ENCODE measurements at places on chromosomes 3 and 15. TPM values are rescaled to one million over a fixed set of nuclear protein-coding genes. Genes with fewer than 3 reads are reported as not detected.

NTRK3 gene
- total RNA-seq, result not detected

SEMA6D gene
- total RNA-seq, result 11.0 TPM

ARGFX gene
- total RNA-seq, result not detected

CACNA1D gene
- 0.85 TPM for total RNA-seq

DNA sequence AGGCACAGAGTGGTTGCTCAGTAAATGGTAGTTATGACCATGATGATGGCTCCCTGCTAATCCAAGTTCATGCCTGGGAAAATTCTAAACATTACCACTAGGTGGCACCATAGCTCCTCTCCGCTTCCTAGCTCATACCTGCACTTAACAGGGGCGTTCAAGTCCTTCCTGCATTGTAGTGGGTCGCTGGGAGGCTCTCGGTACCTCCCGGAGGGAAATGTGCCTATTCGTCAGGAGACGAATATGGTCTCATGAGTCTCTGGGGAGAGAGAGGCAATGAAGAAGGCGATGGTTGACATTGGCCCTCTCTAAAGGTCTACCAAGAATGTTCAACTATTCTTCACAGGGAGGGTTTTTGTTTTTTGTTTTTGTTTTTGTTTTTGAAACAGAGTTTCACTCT lies 10.9 kb downstream of the MESP1 start:
- peak; percentile 79 for DNase-seq
- no peaks in the 10 kb centered on the region for H3K4me1 ChIP-seq
- H3K36me3 ChIP-seq, result no peaks in the 10 kb centered on the region

DNA sequence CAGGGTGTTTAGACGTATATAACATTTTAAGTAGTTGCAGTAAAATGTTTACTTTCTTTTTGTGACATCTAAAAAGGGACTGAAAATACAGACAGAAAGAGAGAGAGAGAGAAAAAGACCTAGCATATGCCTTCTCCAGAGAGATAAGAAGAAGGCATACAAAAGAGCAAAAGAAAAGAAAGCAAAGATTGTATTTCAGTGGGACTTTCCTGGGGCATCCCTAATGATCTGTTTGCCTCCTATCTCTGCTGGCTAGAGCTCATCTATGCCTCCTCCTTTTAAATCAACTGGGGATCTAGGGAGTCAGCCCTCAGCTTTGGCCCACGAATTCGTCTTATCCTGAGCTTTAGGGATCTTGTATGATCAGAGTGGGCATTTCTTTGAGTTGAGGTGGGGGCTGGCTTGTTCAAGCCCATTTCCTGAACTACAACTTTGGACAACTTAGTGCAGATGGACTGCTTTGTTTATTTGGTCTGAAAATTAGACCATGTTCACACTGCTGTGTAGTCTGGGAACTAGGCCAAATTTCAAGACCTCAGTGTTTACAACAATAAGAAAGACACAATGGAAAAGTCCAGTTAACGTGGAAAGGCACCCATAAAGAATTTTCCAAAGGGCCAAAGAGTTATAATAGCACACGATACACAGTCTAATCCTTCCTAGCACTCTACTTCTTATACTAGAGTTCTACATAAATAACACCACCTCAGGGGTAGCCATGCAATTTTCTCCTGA lies 61.0 kb downstream of the ATP8B4 start:
- H3K27ac ChIP-seq, result no peak overlapping the region
- H3K4me1 ChIP-seq, result no peaks in the 10 kb centered on the region
- DNase-seq, result no peak
- H3K4me3 ChIP-seq, result no peak overlapping the region
- no peaks in the 10 kb centered on the region for H3K27me3 ChIP-seq
- no peaks in the 10 kb centered on the region for H3K36me3 ChIP-seq

DNA sequence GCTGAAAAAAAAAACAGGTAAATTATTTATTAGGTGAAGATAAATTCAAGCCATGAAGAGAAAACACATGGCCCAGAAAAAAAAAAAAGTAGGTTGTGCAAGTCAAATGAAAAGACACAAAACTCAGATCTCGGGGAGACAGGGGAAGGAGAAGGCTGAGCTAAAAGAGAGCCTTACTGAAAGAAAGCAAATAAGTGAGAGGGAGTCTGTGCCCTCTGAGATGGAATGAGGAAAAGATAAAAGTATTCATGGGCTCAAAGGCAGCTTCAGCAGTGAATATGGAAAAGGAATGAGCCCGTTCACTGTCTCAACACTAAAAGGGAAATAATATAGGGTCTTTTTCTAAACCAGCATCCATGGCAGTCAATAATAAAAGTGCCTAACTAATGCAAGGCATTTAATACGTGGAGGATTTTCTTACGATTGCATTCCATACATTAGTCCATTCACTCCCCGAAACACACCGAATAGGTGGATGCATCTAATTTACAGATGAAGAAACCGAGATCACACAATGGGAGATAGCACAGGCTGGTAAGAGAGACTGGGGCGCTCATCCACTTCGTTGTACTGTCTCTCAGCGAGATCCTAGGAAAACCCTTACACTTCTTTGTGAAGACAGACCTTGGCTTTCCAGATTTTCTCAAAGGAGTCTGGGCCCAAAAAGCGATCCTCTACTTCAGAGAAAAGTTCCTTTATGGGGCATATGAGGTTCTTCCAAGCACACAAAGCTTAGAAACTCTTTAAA lies 1.1 kb downstream of the TFDP2 start:
- H3K4me1 ChIP-seq, result no peaks in the 10 kb centered on the region
- H3K4me3 ChIP-seq, result peak overlapping the region; percentile 77
- peak overlapping the region; percentile 31 for H3K27ac ChIP-seq
- no peaks in the 10 kb centered on the region for H3K36me3 ChIP-seq
- H3K27me3 ChIP-seq, result no peaks in the 10 kb centered on the region

DNA sequence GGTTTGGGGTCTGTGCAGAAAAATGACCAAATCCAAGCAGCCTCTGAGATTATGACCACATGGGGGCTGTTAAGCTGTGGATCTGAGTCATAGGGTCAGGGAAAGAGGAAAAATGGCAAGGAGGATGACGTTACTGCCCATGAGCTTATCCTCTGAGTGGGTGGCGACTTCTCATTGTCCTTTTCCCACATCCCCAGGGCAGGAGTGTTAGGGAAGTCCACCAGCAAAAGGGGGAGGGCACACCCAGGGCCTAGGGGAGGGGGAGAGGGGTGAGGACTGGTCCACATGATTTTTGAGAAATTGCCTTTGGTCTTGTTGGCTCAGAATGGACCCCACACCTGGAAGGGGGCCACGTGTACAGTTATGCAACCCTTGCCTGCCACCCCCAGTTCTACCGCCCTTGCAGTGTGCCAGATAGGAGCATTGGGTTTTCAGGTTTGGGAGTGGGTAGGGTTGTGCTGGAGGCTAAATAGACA lies 2.6 kb downstream of the CD276 start:
- H3K27me3 ChIP-seq, result no peaks in the 10 kb centered on the region
- no peak for DNase-seq
- no peak overlapping the region for H3K27ac ChIP-seq

GRCh38 chr3:39150803-39151631 lies 2.4 kb downstream of the CSRNP1 start:
- peak overlapping the region; percentile 88 for H3K27ac ChIP-seq
- no peaks in the 10 kb centered on the region for H3K27me3 ChIP-seq
- peak overlapping the region; percentile 72 for H3K4me3 ChIP-seq
- DNase-seq, result peak; percentile 79
- peaks cover 51% of the 10 kb centered on the region for H3K4me1 ChIP-seq

DNA sequence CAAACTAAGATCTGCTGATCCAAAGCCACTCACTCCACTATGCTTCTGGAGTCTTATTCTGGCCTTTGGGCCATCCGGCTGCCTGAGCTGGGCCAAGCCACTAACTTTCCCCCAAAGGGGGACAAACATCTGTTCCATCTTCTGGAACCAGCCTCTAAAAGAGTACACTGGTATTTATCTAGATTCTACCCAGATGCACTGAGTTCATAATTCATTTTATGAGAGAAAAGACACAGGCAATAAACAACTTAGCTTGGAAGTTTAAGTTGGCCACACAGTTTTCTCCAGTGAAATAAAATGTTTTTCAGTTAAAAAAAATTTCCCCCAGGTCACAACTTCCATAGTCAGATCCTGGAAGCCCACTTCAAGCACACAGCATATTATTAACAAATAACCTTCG lies 80.1 kb upstream of the ARHGEF3 start:
- no peaks in the 10 kb centered on the region for H3K27me3 ChIP-seq
- no peak overlapping the region for H3K4me3 ChIP-seq
- DNase-seq, result no peak

- DNase-seq, result no peak
- H3K27me3 ChIP-seq, result no peaks in the 10 kb centered on the region
- no peaks in the 10 kb centered on the region for H3K36me3 ChIP-seq
- no peak overlapping the region for H3K4me3 ChIP-seq
- H3K4me1 ChIP-seq, result no peaks in the 10 kb centered on the region
Measured at GRCh38 chr3:48406443-48407431, 23.1 kb downstream of the PLXNB1 start.

DNA sequence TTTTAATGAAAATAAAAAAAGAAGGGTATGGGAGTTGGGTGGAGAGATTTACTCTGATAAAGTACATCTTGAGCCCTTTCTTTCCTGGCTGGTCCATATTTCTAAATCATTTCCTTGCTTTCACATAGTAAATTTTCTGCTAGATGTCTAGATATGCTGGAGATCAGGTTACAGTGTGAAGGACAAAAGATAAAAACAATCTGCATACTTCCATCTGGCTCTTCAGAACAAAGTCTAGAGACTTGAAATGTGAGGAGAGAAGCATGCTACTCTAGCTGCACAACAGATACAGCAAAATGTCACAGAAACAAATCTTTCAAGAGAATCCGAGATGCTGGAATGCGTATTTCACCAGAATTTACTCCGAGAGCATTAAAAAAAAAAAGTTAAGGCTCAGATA lies 42.2 kb downstream of the FOXP1 start:
- H3K36me3 ChIP-seq, result no peaks in the 10 kb centered on the region
- H3K4me1 ChIP-seq, result peaks cover 22% of the 10 kb centered on the region
- DNase-seq, result peak; percentile 1

DNA sequence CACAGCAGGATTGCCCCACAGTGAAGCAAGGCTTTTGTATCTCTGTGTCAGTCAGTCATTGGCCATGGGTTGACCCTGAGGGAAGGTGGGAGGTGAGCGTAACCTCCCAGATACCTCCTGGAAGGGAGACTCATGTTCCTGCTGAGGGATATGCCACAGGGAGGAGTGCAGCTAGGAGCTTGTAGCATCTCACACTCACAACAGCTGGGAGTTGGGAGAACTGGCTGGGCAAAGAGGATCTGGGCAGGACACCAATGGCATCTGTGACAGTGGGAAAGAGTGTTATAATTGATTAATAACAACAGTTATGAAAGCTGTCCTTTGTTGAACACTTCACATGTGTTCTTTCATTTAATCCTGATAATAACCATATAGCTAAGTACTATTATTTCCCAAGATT lies 171.0 kb downstream of the TLE3 start:
- no peaks in the 10 kb centered on the region for H3K27me3 ChIP-seq
- H3K27ac ChIP-seq, result no peak overlapping the region
- no peak for DNase-seq
- H3K4me3 ChIP-seq, result no peak overlapping the region

GRCh38 chr15:70267879-70268278 lies 170.2 kb upstream of the TLE3 start:
- peaks cover 31% of the 10 kb centered on the region for H3K4me1 ChIP-seq
- no peak for DNase-seq
- H3K27me3 ChIP-seq, result no peaks in the 10 kb centered on the region
- no peak overlapping the region for H3K4me3 ChIP-seq
- no peak overlapping the region for H3K27ac ChIP-seq

GRCh38 chr15:56017920-56018319 lies 24.5 kb upstream of the NEDD4 start:
- H3K4me1 ChIP-seq, result no peaks in the 10 kb centered on the region
- no peaks in the 10 kb centered on the region for H3K36me3 ChIP-seq
- DNase-seq, result no peak
- no peak overlapping the region for H3K27ac ChIP-seq

All from A673 (cell line).